Activated effector memory CD4-positive, alpha-beta T cell treated with anti-CD3 and anti-CD28 coated beads, Interleukin-2, amount 50 U/mL, for 16 hours (primary cell): ENCODE measurements at places on chromosomes 12 and 14.

- DNase-seq: no peak
These were observed 53.0 kb downstream of the PAPLN start for GRCh38 chr14:73290279-73290678.

GRCh38 chr14:91264151-91265150 is 19.9 kb upstream of the GPR68 start:
- DNase-seq: peak; percentile 76

GRCh38 chr12:55703288-55703687 is 4.4 kb downstream of the ITGA7 start:
- DNase-seq: no peak

DNA sequence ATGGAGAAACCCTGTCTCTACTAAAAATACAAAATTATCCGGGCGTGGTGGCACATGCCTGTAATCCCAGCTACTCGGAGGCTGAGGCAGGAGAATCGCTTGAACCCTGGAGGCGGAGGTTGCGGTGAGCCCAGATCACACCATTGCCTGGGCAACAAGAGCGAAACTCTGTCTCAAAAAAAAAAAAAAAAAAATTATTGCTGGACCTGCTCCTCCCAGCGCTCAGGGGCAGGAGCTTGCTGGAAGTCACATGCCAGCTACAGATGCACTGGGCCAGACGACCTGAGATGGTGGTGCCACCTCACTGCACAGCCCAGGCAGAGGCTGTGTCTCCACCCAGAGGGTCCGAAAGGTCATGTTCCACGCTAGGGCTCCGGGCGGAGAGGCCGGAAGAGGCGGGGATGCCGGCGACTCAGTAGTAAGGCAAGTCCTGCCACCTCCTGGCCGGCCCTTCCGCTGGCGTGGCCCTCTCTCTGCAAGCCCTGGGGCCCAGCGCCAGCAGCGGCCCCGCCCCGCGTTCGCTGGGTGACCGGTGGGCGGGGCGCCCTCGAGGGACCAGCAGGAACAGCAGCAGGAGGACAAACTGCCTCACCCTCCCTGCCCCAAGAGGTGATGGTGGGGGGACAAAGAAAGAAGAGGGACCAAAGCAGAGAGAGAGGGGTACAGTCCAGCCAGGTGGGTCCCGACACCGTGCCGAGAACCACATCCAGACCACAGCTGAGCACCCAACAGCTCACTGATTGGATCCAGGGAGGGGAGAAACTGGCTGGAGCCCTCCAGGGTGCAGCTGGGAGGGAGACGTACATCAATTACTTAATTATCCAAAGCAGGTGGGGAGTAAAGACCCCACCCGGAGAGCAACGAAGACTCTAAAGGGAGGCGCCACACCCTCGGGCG is 3.6 kb upstream of the RHOF start:
- DNase-seq: no peak

GRCh38 chr12:64737539-64737938 is 21.7 kb downstream of the GNS start:
- DNase-seq: peak; percentile 77

- DNase-seq: no peak
These were observed 481.6 kb downstream of the PCNX1 start for GRCh38 chr14:71388862-71389261.

DNA sequence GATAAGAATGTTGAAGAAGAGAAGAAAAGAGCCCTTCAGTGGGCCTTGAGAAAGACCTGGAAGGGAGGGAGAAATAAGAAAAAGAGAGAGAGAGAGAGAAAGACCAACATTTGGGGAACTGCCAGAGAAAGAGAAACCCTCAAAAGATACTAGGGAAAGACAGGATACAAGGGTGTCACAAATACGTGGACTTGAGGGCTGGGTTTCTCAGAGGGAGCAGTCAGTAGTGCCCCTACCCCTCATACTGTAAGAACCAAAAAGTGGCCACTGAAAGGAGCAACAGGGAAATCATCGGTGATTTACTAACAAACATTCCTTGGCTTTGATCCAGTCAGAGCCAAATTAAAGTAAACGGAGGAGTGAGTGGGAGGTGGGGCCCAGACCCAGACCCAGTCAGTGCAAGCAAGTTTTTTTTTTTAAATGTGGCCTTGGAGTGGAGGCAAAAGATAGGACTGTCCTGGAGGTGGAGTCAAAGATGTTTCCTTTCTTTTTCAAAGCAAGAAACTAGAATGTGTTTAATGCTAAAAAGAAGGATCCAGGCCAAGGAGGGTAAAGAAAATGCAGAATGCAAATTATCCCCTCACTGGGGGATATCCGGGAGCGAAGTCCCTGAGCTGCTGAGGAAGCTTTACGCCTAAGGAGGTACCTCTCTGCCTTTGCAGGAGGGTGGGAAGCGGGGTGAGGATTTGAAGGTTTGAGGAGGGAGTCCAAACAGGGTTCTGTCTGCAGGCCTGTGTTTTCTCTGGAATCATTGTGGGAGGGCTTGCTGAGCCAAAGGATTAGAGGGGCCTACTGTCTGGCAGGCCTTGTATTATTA is 143.5 kb upstream of the AMIGO2 start:
- DNase-seq: no peak

GRCh38 chr12:132284071-132284826 is 45.1 kb downstream of the GALNT9 start:
- no peak for DNase-seq

DNA sequence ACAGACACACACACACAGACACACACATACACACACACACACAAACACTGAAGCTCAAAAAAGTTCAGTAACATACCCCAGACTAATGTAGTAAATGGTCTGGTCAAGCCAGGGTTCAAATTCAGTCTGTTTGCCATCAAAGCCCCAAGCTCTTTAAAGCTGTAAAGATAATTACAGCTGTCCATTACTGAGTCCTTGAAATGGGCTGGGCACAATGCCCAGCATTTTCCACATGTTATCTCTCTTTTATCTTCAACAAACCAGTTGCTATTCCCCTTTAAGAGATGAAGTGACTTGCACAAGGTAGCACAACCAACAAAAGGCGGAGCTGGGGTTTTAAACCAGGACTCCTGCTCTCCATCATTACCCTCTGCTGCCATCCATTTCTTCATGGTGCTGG is 7.6 kb upstream of the UNC119B start:
- no peak for DNase-seq

DNA sequence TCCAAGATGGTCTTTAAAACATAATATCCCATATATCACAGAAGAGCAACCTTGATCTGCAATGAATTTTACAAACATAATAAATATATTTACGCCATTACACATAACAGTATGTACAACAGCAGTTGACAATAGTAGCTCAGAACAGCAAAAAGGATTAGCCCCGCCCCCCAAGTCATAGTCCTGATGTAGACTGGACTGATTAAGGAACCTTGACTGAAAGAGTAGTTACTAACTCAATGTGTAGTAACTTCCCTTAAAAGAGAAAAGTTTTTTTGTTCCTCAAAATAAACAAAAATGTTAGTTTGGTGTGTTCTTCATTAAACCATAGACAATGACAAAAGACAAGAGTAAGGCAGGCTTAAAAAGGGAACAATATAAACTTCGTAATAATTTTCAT is 44.5 kb downstream of the GTF2A1 start:
- DNase-seq: no peak

DNA sequence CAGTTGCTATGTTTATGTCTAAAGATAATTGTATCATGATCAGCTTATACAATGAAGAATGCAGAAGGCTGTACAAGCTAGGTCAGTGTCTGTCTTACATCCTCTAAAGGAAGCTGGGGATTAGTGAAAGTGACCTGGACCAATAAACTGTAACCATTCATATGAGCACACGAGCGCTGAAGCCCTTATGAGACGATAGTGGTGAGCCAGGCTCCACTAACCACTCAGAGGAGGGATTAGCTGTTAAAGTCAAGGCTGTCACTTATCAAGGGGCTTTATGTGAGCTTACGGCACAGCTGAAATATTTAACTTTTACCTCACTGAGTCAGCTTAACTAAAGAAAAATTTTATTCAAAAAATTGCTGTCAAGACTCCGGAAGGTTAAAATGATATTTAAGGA is 30.3 kb downstream of the NDUFA12 start:
- DNase-seq: no peak

DNA sequence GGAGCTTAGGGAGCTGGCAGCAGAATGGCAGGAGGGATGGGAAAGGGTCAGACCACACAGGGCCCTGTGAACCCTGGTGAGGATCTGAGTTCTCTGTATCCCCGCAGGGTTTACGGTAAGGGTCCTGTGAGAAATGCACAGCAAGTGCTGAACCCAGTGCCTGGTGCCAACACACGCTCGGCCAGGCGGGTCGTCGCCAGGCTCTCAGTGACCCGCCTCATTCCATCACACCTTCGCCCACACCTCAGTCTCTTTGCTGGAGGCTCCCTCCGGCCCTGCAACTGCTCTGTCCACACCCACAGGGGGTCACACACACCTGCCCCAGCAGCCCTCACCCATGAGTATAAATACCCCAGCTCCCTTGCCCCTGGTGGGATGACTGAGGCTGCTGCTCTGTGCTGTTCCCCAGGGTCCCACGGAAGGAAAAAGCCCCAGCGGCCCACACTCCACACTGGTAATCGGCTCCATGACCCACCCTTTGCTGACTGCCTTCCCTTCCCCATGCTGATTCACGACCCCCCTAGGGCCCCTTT is 23.1 kb downstream of the CAMKK2 start:
- no peak for DNase-seq

GRCh38 chr12:106137530-106138356 is 1.0 kb downstream of the NUAK1 start:
- DNase-seq: no peak

DNA sequence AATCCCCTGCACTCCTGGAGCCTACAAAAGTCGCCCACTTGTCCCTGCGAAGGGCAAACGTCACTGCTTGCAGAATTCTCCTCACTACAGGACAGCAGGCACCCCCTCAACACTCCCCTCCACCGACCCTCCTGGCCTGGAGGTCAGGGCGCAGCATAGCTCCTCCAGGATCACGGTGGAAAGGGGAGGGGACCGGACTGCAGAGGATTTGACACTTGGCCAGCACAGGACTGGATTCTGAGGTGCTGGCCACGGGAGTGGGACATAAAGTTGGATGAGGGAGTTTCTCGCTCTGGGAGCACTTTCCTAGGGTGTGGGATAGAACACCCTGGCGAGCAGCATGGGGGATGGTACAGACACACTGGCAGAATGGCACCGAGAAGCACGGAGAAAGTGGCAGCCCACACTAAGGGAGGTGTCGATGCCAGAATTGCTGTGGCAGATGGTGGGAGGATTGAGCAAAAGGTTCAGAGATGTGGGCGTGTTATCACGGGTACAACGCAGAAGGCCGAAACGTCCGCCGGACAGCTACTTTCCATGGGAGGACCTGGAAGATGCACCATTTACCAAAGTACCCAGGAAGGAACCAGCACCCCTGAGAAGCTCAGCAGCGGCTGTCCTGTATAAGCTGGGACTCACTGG is 51.4 kb upstream of the DIO3 start:
- peak; percentile 50 for DNase-seq

- peak; percentile 77 for DNase-seq
These were observed 20.5 kb downstream of the ZDHHC22 start for GRCh38 chr14:77120771-77121743.

GRCh38 chr14:60753264-60754119 is 18.9 kb downstream of the MNAT1 start:
- DNase-seq: peak; percentile 67

- no peak for DNase-seq
These were observed 46.5 kb downstream of the BTBD7 start for GRCh38 chr14:93286212-93286890.

- DNase-seq: peak; percentile 89
These were observed at the start of gene LTB4R for GRCh38 chr14:24310646-24311604. Gene LTB4R, plus strand, starts transcription at chr14:24311502. Its CDS starts 4,150 bp downstream, at chr14:24315652.

DNA sequence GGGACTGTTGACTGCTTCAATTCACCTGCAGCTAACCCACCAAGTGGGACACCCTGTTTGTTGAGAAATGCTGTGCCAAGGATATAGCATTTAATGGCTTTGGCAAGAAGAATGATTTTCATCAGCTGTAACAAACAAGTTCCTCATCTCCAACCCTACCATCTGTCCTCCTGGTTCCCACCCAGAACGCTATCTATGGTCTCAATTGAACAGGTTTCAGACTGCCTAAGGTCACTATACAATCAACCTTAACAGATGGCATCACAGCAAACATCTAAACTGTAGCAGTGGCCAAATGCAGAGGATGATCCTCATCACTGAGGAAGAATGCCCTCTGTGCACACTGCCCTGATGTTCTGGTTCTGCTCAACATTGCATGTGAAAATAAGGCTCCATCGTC is 546.2 kb upstream of the FOXG1 start:
- DNase-seq: no peak

DNA sequence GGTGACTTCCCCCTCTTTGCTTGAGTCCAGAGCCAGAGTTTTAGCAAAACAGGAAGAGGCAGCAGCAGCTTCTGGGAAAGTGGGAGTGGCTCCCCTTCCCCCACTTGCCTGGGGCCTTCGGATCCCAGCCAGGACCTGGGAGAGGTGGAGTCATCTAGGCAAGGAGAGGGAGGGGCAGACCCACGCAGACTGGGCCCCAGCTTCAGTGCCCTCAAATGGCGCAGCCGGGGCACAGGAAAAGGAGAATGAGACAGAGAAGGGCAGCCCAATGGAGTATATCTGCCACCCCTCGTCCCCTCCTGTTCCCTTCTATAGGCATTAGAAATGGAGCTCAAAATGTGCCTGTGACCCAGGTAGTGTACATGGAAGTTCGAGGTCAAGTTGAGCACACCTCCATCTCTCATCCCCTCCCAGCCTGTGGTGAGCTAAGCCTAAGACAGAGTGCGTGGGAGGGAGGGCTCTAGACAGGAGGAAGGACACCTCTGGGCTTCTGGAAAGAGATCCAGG is 9.3 kb upstream of the HDAC7 start:
- DNase-seq: peak; percentile 60

- DNase-seq: no peak
These were observed 143.7 kb upstream of the DIO2 start for GRCh38 chr14:80354860-80355581.

- DNase-seq: no peak
These were observed 27.2 kb downstream of the SLC15A4 start for GRCh38 chr12:128796439-128797118.

GRCh38 chr12:47700263-47700662 is 5.6 kb downstream of the RPAP3 start:
- DNase-seq: no peak

GRCh38 chr14:104976198-104977007 is 1.8 kb downstream of the AHNAK2 start:
- DNase-seq: peak; percentile 95

DNA sequence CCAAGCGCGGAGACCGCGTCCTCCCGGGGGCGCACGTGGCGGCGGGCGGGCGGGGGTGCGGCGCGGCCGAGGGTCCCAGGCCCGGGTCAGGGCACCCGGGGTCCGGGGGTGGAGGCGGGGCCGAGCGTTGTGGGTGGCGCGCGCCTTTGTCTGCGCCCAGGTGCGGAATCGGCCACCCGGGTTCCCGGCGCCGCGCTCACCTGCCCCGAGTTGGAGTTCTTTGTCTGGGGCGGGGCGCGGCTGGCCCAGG is 50.1 kb downstream of the LRCOL1 start:
- no peak for DNase-seq

DNA sequence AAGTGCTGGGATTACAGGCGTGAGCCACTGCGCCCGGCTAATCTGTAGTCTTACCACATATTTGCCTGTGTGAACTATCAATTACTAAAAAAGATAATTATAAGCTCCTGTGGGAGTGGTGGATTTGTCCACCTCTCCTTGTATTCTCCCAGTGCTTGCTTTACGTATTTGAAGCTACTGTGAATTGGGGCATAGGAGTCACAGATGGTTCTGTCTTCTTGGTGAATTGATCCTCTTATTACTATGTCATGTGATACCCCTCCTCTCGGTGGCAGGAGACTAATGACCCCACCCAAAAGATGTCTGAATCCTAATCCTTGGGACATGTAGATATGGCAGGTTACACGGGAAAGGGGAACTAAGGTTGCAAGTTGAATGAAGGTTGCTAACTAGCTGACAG is 11.8 kb downstream of the GPR132 start:
- no peak for DNase-seq
